SK-N-DZ (cell line): ENCODE measurements at places on chromosomes 6 and 20.

- no peak for DNase-seq
These were observed 26.1 kb downstream of the IYD start for GRCh38 chr6:150394899-150395295.

DNA sequence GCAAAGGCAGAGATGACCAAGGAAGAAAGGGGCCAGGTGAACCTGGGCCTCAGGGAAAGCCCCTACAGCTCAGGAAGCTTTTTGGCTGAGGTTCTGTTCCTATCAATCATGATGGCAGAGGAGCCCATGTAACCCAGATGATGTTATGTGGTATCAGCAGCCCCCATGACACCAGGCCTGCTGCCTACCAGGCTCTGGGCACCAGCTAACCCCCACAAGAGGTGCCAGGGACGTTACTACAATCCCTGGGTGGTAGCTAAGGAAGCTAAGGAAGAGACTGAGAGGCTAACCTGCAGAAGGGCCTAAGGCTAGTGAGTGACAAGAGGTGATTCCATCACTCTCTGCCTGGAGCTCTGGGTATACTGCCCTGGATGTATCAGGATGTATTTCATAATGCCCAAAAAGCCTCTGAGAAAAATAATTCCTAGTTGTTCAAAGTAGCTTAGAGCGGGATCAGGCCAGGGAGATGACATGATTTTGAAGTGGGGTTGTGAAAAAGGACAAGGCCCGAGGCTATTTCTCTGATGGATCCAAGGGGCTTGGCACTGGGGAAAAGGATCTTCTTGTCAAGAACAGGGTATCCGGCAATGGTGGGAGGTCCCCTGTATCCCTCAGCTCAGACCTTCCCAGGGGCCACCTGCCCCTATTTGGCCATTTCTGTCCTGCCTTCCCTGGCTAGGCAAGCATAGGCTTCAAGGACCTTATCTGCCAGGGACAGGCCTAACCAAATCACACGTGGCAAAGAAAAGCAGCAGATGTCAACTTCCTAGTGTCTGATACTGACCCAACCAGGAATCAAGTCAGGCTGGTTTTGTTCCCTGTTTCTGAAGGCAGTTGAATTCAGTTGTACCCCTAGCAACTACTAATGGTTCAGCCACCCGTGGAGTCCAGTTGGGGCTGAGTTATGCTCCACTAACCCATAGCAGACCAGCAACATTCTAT is 41.3 kb downstream of the PANK2 start:
- DNase-seq = no peak

DNA sequence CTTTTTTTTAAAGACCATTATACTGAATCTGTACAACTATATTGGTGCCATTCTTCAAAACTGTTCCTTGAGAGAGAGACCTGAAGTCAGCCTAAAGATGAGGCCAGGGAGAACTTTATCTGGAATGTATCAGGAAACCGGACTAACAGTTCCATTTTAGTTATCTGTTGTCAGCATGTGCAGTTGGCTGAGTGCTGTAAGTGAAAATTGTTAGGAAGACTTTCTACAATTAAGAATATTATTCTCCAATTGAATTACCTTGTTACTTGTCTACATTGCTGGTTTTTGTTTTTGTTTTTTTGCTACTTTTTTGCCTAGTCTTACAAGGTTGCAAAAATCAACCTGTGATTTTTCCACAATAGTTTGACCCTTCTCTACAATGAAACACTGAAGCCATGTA is 7.5 kb downstream of the CEP57L1 start:
- no peak for DNase-seq

- DNase-seq = no peak
These were observed 90.7 kb downstream of the TRMT6 start for GRCh38 chr20:5859608-5860007.

- DNase-seq = peak; percentile 35
These were observed 69.6 kb downstream of the TBXT start for GRCh38 chr6:166097914-166098522.

DNA sequence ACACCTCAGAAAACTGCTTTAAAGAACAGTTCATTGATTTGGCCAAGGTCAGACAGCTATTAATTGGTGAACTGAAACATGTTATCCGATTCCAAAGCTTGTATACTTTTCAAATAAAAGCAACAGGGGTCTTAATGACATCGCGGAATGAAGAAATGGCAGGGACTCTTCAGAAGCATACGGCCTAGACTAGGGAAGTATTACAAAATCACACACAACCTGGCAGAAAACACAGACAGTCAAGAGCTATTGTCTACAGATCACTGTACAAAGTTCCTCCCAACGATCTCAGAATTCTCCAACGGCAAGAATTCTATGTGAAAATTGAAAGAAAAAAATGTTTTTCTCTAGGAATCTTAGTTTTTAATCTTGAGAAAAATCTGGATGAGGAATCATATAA is 105.5 kb downstream of the PTPRK start:
- no peak for DNase-seq

DNA sequence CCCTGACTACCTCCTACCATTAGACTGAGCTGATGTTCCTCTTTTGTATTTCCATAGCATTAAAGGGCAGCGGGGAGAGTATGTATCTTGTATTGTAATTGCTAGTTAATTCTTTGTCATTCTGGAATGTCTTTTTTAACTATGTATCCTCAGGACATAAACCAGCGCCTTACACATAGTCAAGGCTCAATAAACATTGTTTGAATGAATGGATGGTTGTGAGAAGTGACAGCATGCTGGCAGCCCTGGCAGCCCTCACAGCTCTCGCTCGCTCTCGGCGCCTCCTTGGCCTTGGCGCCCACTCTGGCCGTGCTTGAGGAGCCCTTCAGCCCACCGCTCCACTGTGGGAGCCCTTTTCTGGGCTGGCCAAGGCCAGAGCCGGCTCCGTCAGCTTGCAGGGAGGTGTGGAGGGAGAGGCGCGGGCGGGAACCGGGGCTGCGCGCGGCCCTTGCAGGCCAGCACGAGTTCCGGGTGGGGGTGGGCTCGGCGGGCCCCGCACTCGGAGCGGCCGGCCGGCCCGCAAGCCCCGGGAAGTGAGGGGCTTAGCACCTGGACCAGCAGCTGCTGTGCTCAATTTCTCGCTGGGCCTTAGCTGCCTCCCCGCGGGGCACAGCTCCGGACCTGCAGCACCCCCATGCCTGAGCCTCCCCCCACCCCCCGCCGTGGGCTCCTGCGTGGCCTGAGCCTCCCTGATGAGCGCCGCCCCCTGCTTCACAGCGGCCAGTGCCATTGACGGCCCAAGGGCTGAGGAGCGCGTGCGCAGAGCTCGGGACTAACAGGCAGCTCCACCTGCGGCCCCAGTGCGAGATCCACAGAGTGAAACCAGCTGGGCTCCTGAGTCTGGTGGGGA is 93.1 kb downstream of the RNF182 start:
- DNase-seq = no peak

DNA sequence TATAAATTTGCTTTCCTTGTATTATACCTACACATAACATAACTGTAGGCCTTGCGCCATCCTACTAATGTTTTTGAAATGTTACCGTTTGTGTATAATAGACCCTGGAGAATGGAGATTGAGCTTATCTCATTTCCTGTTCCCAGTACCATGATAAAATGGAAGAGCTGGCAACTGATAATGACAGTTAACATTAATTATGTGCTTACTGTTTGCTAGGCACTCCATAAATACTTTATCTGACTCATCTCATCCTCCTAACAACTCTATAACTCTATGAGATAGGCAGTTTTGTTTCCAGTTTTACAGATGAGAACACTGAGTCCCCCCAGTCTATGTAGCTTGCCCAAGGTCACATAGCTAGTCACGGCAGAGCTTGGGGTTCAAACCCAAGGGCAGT is 396.7 kb downstream of the SYNE1 start:
- no peak for DNase-seq

GRCh38 chr6:65933390-65933789 is 226.4 kb upstream of the EYS start:
- no peak for DNase-seq

- DNase-seq = no peak
These were observed 213.1 kb downstream of the BTBD3 start for GRCh38 chr20:12130781-12131180.

DNA sequence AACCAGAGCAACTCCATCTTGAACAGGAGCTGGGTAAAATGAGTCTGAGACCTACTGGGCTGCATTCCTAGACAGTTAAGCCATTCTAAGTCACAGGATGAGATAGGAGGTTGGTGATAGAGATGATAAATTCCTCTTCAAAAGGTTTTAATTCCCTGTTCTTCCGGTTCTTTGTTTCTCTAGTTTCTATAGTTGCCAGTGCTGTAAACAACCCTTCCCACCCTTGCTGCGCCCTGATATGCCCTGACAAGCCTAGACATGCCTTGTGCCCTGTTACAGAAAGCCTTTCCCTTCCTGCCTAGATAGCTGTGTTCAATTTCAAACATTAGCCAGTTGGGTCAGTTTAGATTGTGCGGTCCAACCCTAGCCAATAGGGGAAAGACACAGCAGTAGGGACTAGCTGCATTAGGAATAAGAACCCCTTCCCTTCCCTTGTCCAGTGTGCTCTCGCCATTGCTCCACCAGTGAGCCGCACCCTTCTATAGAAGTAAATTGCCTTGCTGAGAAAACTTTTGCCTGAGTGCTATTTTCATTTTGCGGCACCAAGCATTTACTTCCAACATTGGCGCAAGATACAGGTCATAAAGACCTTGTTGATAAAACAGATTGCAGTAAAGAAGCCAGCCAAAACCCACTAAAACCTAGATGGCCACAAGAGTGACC is 52.5 kb upstream of the CCN2 start:
- DNase-seq = no peak

DNA sequence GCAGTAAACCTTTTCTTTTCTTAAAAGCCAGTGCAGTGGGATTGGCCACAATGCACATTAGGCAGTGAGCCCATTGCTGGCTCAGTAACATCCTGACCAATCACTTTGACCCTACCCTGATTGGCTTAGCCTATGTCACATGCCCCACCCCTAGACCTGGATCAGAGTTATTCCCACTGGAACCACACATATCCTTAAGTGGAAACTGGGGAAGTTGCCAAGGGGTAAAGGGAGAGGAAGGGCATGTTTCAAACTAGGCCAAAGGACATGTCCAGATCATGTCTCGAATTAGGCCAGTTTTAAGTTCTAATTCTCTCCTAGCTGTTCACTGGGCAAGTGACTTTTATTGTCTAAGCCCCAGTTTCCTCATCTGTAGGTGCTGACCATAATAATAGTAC is 69.3 kb downstream of the LY86 start:
- no peak for DNase-seq

GRCh38 chr6:42269553-42269952 is 51.9 kb upstream of the MRPS10 start:
- no peak for DNase-seq

GRCh38 chr20:61119273-61119672 is 132.8 kb upstream of the CDH4 start:
- DNase-seq = no peak

DNA sequence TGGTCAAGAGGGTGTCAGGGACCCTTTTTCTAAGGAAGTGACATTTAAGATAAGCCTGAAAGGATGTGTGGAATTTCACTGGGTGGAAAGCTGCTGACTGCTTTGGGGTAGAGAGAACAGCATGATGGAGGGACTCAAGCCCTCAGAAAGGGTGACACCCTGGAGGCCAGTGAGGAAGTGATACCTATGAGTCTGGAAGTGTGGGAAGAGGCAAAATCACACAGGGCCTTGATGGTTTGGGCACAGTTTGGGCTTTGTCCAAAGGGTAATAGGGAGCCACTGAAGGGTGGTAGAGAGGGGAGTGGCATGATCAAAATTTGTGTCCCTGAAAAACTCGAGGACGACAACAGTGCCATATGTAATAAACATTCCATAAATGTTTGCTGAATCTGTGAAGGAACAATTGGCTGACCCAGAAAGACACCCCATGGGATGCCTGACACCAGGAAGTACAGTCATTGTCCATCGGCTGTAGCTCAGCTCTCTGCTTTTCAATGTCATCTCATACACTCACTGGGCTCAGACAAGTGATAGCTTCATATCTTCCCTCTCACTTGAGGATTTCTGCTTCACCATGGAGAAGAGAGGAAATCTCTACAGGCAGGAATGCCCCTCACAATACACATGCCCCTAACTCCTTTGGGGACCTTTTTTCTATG is 21.3 kb downstream of the CASS4 start:
- no peak for DNase-seq

DNA sequence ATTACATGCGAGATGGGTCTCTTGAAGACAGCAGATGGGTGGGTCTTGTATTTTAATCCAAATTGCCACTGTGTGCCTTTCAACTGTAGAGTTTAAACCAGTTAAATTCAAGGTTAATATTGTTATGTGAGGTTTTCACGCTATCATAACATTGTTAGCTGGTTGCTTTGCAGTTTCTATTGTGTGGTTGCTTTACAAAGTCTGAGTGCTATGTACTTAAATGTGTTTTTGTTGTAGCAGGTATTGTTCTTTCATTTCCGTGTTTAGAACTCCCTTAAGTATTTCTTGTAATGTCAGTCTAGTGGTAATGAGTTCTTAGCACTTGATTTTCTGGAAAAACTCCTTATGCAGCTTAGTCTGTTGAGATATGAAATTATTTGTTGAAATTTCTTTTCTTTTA is 193.3 kb downstream of the MOXD1 start:
- DNase-seq = no peak

GRCh38 chr6:16770701-16771569 is 9.7 kb upstream of the ATXN1 start:
- peak; percentile 81 for DNase-seq

- no peak for DNase-seq
These were observed 5.2 kb upstream of the HINT3 start for GRCh38 chr6:125951323-125951722.

- no peak for DNase-seq
These were observed 7.3 kb upstream of the CBFA2T2 start for GRCh38 chr20:33482581-33482980.

DNA sequence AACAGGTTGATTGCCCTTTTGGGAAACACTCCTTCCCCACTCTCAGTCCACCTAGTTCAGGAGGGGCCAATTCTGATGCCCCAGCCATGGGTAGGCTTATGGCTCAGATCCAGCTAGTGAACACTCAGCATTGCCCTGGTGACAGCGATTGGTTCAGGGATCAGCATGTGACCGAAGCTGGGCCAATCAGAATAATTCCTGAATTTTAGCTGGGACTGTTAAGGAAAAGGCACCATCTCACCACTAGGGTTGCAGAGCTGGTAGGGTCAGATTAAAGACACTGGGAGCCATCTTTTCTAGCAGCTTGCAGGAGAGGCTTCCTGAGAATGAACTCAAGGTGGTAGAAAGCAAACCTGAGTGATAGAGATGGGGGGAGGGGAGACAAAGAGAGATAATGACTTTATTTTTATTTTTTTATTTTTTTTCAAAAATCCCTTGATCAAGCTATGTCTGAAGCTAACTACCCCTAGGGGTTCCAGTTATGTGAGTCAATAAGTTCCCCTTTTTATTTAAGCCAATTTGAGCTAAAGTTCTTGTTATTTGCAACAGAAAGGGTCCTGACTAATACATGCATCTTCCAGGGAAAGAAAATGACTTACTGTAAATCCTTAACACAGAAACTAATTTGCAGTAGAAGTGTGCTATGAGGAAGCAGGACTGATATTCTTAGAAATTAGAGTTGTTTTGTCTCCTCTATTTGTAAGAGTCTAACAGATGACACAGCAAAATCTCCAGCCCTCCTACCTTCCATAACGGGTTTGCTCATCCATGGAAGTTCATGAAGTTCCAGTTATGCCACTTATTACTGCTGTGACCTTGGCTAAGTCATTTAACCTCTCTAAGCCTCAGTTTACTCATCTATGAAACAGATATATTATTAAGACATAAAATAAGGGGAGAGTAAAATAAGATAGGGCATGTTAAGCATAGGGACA is 44.7 kb downstream of the EYA2 start:
- no peak for DNase-seq

GRCh38 chr20:63963784-63964301 is 5.9 kb downstream of the ZNF512B start:
- no peak for DNase-seq

- DNase-seq = no peak
These were observed 73.0 kb upstream of the FAM8A1 start for GRCh38 chr6:17527076-17527475.

- DNase-seq = no peak
These were observed 109.0 kb downstream of the SULF2 start for GRCh38 chr20:47676219-47676721.
